ENCODE measurements at places on chromosomes 13 and 19.

DNA sequence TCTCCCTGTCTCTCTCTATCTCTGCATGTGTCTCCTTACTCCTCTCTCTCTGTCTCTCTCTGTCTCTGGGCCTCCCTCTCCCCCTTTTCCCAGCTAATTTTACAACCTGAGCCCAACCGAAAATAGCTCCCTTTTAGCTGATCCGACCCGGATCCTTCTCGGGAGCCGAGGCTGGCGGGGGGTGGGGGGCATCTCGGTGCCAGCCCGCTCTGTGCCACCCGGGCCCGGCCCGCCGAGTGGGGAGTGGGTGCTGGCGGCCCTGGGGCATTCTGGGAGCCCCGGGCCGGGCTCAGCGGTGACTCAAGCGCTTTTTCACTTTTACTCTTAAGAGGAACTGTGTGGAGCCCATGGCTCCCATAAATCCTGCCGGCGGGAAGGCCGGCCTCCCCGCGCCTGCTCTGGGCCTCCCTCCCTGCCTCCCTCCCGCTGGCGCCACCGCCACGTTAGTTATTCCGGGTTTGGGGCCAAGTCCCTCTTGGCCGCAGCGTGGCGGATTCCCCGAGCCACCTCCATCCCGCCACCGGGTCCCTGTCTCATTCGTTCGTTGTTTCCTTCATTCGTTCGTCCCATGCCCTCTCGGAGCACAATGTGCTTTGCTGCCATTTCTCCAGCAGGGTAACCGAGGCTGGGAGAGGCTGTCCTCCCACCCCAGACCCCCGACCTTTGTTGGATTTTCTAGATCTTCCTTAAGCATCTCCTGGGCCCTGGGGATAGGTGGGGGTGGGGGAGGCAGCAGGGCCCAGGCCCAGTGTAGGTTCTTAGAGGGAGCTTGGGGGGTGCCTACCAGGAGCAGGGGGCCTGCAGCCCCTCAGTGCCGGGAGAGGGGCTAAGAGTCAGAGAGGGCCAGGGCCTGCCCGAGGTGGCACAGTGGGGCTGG, 3.2 kb downstream of the NFIC start:
- no peak for DNase-seq

DNA sequence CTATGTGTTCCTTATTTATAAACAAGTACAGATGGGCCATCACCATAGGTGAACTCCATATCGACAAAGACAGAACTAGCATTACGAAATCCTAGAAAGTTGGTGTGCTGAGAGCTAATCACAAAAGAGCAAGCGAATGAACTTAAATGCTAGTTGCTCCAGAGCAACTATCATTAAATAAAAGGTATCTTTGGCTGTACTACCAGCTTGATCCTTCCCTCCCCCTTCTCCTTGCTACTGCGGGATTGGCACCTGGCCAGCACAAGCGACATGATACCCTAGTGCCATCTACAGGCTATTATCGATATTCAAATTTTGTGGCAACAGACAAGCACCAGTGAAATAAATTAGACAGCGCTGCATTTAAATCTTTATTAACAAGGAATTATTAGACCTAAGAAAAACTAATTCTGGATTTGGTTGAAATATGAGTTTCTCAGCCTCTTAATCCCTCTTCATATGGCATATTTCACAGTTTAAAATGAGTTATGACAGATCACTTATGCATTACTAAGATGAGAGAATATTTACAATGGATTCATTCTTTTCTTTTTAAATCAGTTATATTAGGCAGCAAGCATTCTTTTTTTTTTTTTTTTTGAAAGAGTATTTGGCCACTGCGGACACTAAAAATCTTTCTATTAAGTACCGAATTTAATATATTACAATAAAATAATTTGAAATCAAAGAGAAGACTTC, 5.8 kb downstream of the PCDH9 start:
- peak; percentile 17 for DNase-seq

DNA sequence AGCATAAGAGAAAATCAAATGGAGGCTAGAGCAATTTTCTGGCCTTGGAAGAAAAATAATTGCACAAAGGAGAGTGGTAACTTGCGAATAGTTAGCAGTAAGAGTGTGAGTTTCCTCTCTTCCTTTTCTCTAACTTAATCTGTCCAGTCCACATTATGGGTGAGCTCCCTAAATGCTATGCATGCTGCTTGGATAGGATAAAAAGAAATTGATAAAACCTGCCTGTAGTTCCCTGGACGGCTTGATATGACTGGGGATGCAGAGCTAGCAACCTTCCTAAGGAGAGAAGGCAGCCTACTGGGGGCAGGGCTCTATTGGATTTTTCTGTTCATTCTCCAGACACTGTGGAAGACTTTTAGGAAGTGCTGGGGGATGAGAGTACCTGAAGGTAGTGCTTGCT, 311.3 kb downstream of the LMO7 start:
- no peak for DNase-seq

DNA sequence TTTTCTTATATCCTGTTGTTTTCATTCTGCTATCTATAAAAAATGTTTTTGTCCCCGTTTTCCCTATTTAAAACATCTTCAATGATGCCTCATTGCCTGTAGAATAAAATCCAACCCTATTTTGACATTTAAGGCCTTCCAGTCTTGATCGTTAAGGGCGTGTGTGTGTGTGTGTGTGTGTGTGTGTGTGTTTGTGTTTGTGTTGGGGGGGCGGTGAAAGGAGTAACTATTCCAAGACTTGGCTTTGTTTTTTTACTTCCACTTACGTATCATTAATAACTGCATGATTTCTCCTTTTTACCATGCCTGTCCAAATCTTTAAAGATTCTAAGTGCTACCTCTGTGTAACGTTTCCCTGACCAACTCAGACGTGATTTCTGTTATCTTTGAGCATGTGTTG, 784 bp downstream of the PIBF1 start:
- DNase-seq: no peak

DNA sequence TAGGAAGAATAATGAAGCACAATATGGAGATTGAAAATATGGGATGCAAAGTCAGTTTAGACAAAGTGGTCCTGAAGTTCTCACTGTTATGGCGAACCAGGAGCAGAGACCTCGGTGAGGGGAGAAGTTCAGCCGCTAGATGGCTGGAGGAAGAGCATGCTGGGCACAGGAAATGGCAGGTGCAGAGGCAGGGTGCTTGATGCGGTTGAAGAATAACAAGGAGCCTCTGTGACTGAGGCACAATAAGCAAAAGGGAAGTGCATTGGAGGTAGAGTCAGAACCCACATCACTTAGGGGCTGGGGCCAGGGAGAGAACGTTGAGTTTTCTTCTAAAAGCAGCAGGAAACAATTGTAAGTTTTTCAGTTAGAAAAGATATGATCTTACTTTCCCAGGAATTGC, 1725.2 kb downstream of the EFNB2 start:
- no peak for DNase-seq

- no peak for DNase-seq
These were observed 367.8 kb downstream of the DACH1 start for GRCh38 chr13:71499235-71499634.

DNA sequence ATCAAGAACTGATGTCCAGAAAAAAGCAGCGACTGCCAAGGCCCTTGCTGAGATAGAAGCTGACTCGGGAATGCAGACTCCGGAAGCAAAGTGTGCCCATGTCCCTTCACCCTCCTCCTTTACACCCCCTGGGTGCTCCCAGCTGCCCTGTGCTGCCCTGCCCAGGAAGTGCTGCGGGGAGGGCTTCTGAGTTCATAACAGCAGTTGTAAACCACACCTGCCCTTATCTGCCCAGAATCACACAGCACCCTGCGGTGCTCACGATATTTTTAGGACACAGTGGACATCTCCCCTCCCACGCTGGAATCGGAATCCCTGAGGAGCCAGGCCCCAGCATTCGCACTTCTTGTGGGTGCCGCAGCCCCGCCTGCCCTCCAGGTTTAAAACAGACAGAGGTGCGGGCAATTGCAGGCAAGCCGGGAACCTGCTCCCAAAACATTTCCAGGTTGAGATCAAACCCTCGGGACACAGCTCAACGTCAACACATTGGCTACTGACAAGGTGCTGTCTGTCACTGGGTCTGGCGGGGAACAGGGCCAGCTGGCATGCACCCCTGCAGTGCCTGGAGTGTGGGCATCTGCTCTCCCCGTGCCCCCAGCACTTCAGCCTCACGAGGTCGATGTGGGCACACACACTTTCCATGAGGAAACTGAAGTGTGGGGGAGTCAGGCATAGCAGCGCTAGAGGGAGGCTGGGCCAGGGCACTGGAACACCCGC, 36.8 kb downstream of the RAB20 start:
- DNase-seq: no peak

GRCh38 chr19:53696951-53697350, 65.2 kb downstream of the DPRX start:
- DNase-seq: no peak

- no peak for DNase-seq
These were observed 491.3 kb upstream of the KLF12 start for GRCh38 chr13:74625541-74625940.

DNA sequence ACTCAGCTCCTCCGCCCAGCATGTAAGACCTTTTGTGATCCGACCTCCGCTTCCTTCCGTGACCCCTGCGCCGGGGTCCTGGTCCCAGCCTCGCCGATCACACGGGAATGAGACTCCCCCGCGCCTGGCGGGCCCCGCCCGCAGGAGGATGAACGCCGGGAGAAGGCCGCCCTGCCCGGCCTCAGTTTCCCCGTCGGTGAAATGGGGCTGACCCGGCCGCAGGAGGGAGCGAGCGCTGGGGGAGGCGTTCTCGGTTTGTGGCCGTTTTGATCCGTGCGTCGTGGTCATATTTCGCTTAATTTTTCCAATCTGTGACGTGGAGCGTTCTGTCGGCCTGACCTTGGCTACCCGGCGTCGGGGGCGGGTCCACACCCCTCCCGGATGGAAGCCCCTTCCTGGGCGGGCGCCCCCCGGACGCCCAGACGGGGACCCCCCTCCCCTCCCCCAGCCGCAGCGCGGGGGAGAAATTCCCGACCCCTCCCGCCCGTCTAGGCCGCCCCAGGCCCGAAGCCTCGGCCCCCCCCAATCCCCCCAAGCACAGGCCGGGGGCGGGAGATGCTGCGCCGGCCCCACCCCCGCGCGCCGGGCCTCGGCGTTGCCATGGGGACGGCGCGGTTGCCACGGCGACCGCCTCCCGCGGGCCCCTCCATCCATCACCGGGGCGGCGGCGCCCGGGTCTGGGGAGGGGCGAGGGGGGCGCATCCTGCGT, 11.1 kb downstream of the PALM start:
- DNase-seq: no peak

DNA sequence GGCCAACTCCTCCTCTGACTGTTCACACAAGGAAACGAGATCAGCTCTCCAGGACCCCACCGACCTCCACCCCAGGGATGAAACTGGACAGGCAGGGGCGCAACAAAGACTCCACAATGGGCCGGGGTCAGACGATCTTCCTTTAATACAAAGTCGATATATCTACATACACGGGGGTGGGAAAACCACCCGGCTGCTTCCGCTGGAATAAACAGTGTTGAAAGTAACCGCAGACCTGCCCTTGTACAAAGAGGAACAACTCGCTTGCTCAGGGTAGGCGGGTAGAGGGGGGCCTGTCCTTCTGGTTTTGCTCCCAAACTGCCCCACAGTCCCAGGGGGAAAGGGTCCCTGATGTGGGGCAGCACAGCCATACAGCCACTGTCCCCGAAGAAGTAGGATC, 135.2 kb downstream of the PTPRS start:
- DNase-seq: no peak

GRCh38 chr13:100100115-100100879, 11.4 kb downstream of the PCCA start:
- no peak for DNase-seq

GRCh38 chr13:108606424-108606823, 23.0 kb upstream of the MYO16 start:
- no peak for DNase-seq

- DNase-seq: no peak
These were observed 575 bp downstream of the SHFL start for GRCh38 chr19:10086591-10087192.

- no peak for DNase-seq
These were observed 9.0 kb downstream of the BLOC1S3 start for GRCh38 chr19:45187421-45188100.

- no peak for DNase-seq
These were observed 35.3 kb upstream of the MYO16 start for GRCh38 chr13:108594153-108594552.

GRCh38 chr13:40483601-40484000, 182.8 kb downstream of the FOXO1 start:
- no peak for DNase-seq

GRCh38 chr19:46475986-46476385, 4.6 kb upstream of the PNMA8A start:
- DNase-seq: no peak

DNA sequence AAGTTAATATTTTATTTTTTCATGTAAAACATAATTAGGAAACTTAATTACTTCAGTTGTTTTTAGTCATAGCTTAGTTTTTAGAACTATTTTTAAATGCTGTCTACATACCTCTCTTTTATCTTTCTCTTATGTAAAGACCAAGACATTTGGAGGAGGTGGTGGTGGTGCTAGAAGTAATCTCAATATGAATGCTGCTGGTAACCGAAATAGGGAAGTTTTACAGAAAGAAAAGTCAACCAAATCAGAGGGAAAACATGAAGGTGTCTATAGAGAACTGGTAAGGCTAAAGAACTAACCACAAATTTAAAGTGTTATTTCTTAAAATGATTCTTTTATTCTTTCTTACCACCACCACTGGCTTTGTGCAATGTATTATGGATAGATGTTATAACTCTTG, 97.3 kb downstream of the TDRD3 start:
- DNase-seq: no peak

DNA sequence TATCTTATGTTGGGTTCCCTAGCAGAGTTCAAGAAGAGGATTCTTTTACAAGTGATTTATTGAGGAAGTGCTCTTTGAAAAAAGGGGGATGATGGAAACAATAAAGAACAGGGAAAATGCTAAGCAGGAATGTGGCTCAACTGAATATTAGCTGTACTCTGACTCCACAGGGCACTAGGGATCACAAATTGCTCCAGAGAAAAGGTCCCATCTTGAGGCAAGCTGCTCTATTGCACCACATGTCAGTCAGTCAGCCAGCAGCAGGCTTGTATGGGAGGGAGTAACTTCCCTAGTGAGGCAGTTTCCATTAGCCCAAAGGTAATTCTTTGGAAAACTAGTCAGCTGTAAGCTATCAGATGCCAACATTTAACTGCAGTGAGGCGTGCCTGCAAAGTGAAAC, 73.3 kb upstream of the FNDC3A start:
- no peak for DNase-seq

GRCh38 chr19:1407528-1408299, at the start of gene DAZAP1:
Gene DAZAP1, plus strand, starts transcription at chr19:1407586. Its CDS starts 188 bp downstream, at chr19:1407774.
- no peak for DNase-seq

- DNase-seq: no peak
These were observed 321.3 kb downstream of the GPC6 start for GRCh38 chr13:93547886-93548285.

- no peak for DNase-seq
These were observed 53.6 kb upstream of the PABPC3 start for GRCh38 chr13:25042151-25042865.

All from keratinocyte (primary cell).